ENCODE measurements at places on chromosomes 13 and 19.

GRCh38 chr13:45870232-45870631 is 18.7 kb upstream of the SIAH3 start:
- H3K27me3 ChIP-seq, result no peaks in the 10 kb centered on the region
- no peaks in the 10 kb centered on the region for H3K36me3 ChIP-seq
- no peak for DNase-seq

DNA sequence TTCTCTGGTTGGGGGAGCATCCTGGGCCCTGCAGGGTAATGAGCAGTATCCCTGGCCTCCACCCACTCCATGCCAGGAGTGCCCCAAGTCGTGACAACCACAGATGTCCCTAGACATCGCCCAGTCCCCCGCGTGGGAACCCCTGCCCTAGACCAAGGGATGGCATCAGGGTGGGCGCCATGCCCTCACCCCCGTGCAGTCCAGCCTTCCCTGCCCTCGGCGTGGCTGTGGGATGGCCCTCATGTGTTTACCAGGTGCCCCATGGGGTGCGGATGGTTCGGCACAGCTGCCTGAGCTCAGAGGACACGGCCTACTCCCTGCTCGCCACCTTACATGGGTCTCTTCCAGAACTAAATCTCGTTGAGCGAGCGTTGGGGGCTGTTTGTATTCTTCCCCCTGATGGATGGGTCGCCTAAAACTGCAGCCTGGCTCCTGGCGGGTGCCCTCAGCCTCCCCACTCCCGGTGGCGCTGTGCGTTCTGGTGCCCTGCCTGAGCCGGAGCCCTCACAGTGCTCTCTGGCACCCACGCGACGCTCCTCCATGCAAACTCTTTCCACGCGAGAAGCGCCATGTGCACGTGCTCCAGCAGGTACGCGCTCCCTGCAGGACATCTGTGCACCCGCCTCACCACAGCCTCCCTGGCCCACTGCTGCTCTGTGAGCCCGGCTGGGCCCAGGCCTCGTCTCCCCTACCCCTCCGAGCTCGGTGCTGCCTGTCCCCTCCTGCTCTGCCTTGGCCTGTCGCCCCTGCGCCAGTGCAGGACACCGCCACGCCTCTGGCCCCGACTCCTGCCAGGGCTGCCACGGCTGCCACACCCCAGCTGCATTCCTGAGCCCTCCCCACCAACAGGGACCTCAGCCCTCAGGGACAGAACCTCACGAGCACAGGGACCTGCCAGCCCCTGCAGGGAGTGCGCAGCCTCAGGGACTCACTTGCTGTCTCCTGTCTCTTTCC is 145.0 kb downstream of the KDM4B start:
- H3K27me3 ChIP-seq, result no peaks in the 10 kb centered on the region
- H3K36me3 ChIP-seq, result no peaks in the 10 kb centered on the region
- no peak for DNase-seq
- no peaks in the 10 kb centered on the region for H3K4me1 ChIP-seq
- H3K27ac ChIP-seq, result no peak overlapping the region
- no peak overlapping the region for H3K4me3 ChIP-seq

GRCh38 chr19:17245535-17245984 is at the start of gene NR2F6:
TSS of gene NR2F6 (minus strand) at chr19:17245919. CDS start at chr19:17245220, 699 bp downstream.
- no peaks in the 10 kb centered on the region for H3K27me3 ChIP-seq
- H3K4me1 ChIP-seq, result peaks cover 29% of the 10 kb centered on the region
- H3K4me3 ChIP-seq, result peak within 1 kb of the TSS; percentile 76
- peak; percentile 78 for DNase-seq

GRCh38 chr19:8302734-8303133 is 5.4 kb downstream of the CD320 start:
- peaks cover 6% of the 10 kb centered on the region for H3K4me1 ChIP-seq
- no peak overlapping the region for H3K27ac ChIP-seq
- H3K27me3 ChIP-seq, result no peaks in the 10 kb centered on the region
- H3K4me3 ChIP-seq, result no peak overlapping the region
- H3K36me3 ChIP-seq, result no peaks in the 10 kb centered on the region

GRCh38 chr19:15374796-15375440 is 4.7 kb downstream of the AKAP8 start:
- no peak overlapping the region for H3K27ac ChIP-seq
- no peak overlapping the region for H3K4me3 ChIP-seq
- no peaks in the 10 kb centered on the region for H3K27me3 ChIP-seq
- no peak for DNase-seq
- peaks cover 18% of the 10 kb centered on the region for H3K4me1 ChIP-seq

- peaks cover 4% of the 10 kb centered on the region for H3K4me1 ChIP-seq
- no peaks in the 10 kb centered on the region for H3K27me3 ChIP-seq
- no peak overlapping the region for H3K4me3 ChIP-seq
These were observed 22.6 kb upstream of the USP12 start for GRCh38 chr13:27194209-27194608.

GRCh38 chr13:24528816-24529398 is 16.3 kb upstream of the PARP4 start:
- no peak overlapping the region for H3K27ac ChIP-seq
- H3K4me3 ChIP-seq, result no peak overlapping the region
- no peaks in the 10 kb centered on the region for H3K4me1 ChIP-seq
- H3K27me3 ChIP-seq, result peaks cover 9% of the 10 kb centered on the region

Measured in B cell (primary cell).